Activated CD4-positive, alpha-beta T cell treated with anti-CD3 and anti-CD28 coated beads for 1 hour (primary cell): ENCODE measurements at places on chromosomes 1 and 21.

GRCh38 chr1:46181343-46182260 lies 5.3 kb upstream of the P3R3URF start:
- no peak for DNase-seq

GRCh38 chr1:31714442-31715086 lies 10.7 kb upstream of the COL16A1 start:
- DNase-seq, result no peak

GRCh38 chr1:185420588-185421081 lies 103.6 kb upstream of the IVNS1ABP start:
- no peak for DNase-seq

- DNase-seq, result no peak
Measured at GRCh38 chr1:240597153-240597745, 14.7 kb downstream of the GREM2 start.

DNA sequence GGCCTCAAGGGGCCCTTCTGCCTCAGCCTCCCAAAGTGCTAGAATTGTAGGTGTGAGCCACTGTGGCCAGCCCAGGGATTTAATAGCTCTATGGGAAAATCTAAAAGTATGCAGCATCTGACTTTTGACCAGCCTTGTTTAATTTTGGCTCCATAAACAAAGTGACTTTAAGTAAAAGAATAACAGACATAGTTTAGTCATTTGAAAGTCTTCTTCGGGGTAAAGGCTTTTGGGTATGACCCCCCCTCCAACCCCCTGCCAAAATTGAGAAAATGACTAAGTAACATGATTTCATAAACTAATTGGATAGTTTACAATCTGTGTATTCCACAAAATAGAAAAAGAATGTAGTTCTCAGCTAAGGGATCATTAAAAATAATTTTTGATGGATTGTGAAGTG lies 17.0 kb downstream of the GPBP1L1 start:
- no peak for DNase-seq

DNA sequence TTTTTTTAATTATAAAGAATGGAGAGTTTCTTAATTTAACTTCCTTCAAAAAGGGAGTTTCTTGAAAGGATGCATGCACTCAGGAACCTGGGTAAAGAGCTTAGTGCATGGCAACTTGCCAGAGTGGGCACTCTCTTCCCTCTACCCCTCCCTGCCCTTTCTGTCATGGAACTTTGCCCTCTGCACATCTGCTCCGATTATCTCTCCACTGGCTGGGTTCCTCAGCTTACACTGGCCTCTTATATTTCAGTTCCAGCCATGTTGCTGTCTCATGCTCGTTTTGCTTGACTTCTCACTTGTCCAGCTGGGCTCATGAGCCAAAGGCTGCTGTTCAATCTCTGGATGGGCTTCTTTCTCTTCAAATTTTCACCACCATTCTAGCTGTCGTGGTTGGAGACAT lies 87.0 kb downstream of the NCAM2 start:
- no peak for DNase-seq

DNA sequence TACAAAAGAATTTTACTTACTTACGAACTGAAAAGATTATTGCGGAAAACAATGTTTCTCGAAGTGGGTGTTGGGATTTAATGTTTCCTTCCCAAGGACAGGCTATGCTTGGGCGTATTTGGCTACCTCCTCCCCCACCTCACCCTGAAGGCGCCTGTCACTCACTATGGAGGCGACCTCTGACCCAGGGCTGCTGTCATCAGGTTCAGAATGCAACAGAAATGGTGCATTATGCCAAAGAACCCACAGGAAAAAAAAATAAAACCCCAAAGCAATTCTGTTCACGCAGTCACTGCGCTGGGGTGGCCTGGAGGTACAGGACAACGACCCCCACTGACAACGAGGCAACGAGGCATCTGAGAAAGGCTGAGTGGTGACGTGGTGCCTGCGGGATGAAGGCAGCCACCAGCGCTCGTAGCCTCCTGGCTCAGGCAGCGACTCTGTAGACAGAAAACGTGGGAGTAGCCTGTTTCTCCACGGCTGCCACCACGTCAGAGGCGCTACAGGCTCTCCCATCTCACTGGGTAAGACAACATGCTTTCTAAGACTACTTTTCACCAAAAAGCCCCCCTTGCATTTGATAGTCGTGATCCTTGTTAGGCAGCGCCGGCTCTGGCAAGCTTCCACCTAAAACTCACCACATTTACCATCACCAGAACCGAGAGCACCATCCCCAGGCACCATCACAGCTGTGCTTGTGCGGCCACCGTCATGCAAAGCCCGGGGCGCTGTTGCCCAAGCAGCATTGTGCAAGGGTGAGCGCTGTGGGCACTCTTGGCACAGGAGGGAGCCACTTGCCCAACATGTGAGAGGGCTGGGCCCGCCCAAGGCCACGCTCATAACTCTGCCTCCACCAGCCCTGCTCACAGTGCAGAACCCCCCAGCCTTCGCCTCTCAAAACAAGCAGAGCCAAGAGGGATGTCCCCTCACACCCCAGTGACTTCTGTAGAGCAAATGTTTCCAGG lies 14.3 kb downstream of the NADK start:
- DNase-seq, result no peak

GRCh38 chr21:36992671-36993070 lies 13.8 kb upstream of the RIPPLY3 start:
- DNase-seq, result no peak

DNA sequence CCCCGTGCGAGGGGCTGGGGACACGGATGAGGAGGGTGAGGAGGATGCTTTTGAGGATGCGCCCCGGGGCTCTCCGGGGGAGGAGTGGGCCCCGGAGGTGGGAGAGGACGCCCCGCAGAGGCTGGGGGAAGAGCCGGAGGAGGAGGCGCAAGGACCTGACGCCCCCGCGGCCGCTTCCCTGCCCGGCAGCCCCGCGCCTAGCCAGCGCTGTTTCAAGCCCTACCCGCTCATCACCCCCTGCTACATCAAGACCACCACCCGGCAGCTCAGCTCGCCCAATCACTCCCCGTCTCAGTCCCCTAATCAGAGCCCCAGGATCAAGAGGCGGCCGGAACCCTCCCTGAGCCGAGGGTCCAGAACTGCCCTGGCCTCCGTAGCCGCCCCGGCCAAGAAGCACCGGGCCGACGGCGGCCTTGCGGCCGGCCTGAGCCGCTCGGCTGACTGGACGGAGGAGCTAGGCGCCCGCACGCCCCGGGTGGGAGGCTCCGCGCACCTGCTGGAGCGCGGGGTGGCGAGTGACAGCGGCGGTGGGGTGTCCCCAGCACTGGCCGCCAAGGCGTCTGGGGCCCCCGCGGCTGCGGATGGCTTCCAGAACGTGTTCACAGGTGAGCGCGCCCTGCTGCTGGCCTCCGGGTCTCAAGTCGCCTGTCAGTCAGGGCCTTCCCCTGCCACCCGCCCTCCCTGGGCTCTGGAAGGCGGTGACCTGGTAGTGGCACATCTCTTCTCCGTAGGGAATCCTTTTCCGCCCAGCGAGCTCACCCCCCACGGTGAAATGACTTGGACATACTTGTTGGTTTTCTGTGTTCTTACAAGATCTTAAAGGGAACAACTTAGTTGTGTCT lies 1.7 kb downstream of the FMN2 start:
- no peak for DNase-seq

GRCh38 chr21:35336534-35336933 lies 287.4 kb upstream of the RUNX1 start:
- DNase-seq, result no peak

DNA sequence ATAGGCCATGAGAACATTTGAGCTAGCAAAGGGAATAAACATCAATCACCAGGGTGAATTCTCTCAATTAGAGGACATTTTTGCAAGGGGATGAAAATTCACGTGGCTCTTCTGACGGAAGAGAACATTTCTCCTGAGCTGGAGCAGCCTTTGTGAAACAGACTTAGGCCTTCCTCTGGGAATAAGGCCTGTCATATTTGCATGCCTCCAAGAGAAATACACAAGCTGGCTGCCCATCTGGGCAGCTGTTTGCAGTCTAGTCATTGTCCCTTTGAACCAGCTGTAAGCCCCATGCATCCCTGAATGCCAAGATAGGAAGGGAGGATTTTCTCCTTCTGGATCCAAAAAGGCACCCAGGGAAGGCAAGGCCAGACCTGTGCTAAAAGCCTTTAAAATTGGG lies 5.5 kb downstream of the LEMD1 start:
- DNase-seq, result no peak

DNA sequence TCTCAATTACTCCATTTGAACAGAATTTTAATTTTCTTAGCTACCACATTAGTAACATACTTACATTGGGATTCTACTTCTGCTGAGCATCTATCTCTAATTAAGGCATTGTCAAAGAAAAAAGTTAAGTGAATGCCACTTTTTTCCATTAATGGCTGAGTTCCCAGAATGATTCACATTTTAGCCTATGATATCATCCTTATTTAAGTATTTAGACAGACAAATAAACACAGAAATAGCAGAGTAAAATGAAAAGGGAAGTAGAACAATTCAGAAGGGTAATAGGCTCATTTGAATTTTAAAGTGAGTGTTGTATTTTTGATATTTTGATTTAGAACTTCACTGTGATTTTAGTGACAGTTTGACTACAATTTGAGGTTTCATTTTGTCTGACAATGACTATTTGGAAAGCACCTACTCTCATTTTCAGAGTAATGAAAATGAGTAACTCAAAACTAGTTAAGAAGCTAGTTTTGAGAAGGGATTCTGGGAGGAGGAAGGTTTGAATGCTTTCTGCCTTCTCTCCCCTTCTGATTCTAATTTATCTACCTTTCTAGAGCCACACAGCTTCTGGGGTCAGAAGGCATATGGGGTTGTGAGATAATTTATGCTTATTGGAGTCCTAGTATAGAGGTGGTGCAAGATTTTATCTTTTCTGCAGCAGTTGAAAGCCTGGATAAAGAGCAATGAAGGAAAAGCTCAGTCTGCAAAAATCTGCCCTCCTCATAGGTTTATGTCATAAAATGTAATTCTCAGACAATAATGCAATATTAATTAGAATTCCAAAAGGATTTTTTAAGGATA lies 15.5 kb downstream of the LYPLAL1 start:
- DNase-seq, result no peak

DNA sequence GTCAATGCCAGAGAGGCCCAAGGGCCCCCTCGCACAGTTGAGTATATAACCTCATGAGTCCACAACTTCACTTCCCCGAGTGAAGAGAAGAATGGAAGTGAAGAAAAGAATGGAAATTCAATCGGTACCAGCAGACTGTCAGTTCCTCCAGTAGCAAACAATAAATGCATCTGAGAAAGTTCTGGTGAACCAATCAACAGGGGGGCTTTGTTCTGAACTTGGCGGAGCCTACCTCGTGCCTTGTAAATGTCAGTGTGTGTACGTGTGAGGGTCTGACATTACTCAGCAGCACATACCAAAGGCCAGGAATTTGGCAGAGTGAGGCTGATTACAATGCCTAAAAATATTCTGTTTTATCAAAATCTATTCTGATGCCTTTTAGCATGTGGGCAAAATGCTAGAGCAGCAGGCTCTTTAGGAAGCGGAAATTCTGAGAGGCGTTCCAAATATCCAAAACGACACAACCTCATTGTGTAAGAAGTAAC lies 238.5 kb downstream of the LTN1 start:
- no peak for DNase-seq

GRCh38 chr1:216630532-216630931 lies 92.7 kb downstream of the ESRRG start:
- DNase-seq, result no peak

- DNase-seq, result no peak
Measured at GRCh38 chr1:59885160-59885832, 41.3 kb downstream of the CYP2J2 start.

DNA sequence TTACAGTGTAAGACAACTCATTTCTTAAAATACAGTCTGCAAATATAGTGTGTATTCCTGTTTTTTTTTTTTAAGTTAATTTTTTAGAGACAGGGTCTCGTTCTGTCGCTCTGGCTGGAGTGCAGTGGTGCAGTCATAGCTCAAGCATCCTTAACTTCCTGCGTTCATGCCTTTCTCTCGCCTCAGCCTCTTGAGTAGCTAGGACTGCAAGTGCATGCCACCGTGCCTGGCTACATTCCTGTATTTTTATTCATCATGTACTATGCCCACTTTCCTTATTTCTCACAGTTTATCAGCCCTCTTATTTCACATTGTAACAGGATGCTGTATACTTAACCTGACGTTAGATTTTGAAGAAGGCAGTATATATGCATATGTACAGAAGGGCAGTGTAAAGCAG lies 26.7 kb downstream of the MIER1 start:
- DNase-seq, result no peak

DNA sequence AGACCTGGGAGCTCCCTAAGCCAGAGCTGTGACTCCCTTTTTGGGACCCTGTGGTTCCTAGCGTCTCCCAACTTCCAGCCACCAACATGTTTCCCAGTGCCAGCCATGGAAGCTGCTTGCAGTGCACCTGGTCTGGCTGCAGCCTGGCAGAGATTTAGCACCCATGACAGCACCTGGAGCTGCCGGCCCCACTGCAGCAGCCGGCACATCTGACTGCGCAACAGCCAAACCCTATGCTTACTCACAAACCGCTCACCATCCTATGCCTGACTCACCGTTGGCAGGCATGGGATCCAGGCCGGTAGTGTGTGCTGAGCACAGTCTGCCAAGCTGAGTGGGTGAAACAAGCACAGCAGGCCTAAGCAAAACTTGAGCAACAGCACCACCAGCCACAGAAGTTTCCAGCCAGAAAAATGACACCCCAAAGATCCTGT lies 435.9 kb upstream of the PRMT6 start:
- no peak for DNase-seq

GRCh38 chr1:84073266-84073665 lies 70.8 kb upstream of the PRKACB start:
- no peak for DNase-seq

DNA sequence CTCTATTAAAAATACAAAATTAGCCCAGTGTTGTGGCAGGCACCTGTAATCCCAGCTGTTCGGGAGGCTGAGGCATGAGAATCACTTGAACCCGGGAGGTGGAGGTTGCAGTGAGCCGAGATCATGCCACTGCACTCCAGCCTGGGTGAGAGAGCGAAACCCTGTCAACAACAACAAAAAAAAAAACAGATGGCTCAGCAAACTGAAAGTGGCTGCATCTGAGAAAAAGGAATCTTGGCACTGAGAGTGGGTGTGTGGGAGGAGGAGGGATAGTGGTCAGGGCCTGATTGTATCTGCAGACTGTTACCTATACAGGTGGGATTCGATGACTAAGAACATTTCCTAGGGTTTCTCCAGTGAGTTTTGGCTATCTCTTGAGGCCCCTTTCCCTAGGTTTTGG lies 122.2 kb upstream of the BARHL2 start:
- no peak for DNase-seq
